ENCODE measurements at places on chromosomes 7 and 10.

DNA sequence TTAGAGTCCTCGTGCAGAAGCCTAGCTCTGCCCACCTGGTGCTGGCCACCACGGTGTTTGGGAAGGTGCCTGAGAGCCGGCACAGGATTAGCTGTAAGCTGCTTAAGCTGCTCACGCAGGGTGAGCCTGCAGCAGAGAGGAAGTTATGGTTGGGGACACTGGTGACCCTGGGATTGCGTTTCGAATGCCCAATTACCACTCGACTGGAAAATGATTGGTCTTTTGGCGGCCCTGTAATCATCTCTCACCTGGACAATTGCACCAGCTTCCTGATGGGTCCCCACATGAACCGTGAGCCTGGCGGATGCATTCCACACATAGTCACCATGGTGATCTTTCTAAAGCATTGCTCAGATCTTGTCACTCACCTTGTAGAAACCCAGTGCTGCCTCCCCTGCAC, 442.3 kb upstream of the ZMIZ1 start:
- DNase-seq: no peak

DNA sequence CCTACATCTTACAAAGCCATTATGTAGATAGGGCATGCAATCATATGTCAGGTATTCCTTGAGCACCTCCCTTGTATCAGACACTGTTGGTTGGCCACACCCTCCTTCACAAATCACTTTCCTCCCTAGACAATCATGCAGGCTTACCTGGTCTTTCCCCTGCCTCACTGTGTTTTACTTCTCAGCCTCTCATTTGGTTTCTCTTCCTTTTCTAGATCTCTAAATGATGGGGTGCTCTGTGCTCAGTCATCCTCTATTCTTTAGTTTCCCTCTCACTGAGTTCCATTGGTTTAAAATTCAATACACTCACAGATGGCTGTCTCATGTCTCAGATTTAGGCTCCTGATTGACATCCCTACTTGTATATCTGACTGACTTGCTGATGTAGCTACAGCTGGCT, 31.4 kb downstream of the ANK3 start:
- DNase-seq: no peak

GRCh38 chr10:95388539-95388938, 97.7 kb upstream of the PDLIM1 start:
- no peak for DNase-seq

- DNase-seq: no peak
Measured at GRCh38 chr10:81548160-81548559, 326.8 kb upstream of the NRG3 start.

GRCh38 chr7:122676466-122676865, 22.5 kb downstream of the RNF133 start:
- no peak for DNase-seq

DNA sequence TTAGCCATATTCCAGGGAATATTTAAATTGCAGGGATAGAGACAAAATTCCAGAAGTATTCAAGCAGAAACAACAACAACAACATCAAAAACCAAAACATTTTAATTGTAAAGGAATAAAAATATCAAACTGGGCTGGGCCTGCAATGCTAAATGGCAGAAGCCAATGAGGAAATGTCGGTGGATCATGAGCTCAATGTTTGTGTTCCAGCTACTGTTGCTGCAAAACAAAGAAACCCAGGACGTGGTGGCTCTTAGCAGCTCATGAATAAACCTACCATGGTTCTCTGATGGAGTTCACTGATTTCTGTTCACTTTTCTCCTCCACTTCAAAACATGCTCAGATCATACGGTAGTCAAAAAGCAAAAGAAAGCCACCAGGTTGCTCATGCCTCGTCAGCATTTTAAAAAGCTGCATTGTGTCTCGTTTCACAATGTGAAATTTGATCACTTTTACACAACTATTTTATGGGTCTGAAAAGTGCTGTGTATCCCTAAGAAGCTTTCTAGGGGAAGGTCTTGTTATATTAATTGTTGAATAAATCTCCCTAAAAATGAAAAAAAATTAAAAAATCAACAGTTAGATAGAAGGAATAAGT, 54.0 kb downstream of the ASNS start:
- DNase-seq: no peak

DNA sequence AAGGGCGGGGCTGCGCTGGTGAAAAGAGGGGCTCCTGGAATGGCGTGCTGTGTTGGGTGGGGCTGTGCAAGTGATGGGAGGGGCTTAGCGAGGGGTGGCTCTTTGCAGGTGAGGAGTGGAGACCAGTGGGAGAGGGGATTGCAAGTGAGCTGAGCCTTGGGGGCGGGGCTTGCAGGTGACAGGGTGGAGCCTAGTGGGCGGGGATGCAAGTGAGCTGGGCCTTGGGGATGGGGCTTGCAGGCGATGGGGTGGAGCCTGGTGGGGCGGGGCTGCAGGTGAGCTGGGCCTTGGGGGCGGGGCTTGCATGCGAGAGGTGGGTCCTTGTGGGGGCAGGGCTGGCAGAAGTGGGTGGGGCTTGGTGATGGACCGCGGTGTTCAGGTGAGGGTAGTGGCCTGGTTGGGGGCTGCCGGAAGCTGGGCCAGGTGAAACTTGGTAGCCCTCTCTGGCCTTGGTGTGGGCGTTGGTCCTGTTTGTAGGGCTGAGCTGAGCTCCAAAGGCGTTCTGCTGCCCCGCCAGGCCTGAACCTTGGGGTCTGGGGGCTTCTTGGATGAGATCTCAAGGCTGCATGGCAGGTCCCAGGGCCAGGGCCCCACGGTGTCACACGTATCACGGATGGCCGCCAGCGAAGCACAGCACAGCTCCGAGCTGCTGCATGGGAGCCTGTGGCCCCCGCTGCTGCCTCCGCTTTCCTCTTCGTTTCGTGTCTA, 743 bp upstream of the PITRM1 start:
- no peak for DNase-seq

- DNase-seq: no peak
Measured at GRCh38 chr7:152667958-152668357, 8.0 kb downstream of the XRCC2 start.

DNA sequence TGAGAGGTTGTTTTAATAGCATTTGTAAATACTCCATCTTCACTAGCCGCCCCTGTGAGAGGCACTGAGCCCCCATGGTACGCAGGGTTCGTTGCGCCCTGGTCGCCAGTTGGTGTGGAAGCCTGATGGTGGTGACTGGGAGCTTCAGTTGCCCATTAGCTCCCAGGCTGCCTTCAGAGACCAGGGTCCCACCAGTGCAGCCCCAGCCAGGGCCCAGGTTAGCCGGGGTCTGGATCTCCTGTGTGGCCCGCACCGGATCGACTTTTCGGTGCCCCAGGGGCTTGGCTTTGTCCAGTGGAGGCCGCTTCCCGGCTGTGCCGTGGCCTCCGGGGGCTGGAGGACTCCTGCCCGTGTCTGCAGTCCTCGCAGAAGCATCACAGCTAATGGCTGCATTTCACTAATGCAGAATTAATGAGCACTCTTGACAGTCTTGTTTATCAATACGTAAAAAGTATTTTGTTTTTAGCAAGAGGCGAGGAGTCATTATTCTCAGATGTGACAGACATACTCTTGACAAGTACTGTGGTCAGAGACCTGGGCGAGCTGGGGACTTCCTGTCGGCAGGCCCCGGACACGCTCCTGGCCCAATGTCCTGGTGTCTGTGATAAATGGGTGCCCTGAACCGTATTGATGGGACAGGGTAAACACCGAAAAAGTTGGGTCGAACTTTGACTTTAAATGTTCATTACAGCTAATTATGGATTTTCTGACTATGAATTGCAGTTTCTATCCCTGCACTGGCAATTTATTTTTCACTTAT, 99.8 kb downstream of the NKX6-2 start:
- DNase-seq: peak; percentile 24

DNA sequence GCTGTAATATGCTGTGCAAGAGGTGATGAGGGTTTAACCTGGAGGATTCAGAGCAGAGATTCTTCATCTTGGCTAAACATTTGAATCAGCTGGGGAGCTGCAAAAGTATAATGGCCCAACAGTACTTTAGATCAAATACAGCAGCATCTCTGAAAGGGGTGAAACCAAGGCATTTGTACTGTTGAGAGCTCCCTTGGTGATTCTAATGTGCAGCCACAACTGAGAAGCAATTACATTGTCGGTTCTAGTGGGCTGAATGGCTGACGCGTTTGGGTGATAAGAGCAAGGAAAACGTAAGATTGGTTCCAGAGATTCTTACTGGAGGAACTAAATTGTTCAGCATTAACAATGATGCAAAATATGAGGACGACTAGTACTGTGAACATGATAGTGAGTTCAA, 269.7 kb downstream of the AGMO start:
- no peak for DNase-seq

DNA sequence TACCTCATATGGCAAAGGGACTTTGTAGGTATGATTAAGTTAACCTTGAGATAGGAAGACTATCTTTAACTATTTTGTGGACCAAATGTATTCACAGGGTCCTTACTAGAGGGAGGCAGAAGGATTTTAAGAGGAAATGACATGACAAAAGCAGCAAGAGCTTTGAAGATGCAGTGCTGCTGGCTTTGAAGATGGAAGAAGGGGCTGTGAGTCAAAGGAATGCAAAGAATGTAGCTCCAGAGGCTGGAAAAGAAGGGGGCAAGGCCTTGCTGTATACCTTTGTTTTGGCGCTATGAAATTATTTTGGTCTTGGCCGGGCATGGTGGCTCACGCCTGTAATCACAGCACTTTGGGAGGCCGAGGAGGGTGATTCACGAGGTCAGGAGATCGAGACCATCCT, 3.2 kb upstream of the NRBF2 start:
- no peak for DNase-seq

DNA sequence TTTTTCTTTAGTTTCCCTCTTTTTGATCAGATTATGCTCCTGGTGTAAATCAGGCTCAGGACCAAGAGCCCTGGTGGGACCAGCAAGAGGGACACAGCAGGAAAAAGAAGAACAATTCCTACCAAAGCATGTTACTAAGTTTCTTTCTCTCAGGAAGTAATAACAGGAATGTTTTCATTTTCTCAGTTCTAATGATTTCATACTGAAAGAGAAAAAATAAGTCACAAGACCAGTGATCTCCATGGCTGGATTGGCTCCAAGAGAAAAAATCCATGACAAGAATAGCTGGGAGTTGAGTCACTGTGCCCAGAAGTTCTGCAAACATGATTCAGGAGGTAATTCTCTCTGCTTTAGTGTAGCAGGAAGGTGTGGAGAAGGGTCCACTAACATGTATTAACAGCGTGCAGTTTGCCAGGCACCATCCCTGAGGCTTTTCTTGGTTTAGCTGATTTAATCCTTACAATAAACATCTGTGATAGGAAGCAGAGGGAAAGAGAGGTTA, 23.8 kb upstream of the IFIT2 start:
- no peak for DNase-seq

DNA sequence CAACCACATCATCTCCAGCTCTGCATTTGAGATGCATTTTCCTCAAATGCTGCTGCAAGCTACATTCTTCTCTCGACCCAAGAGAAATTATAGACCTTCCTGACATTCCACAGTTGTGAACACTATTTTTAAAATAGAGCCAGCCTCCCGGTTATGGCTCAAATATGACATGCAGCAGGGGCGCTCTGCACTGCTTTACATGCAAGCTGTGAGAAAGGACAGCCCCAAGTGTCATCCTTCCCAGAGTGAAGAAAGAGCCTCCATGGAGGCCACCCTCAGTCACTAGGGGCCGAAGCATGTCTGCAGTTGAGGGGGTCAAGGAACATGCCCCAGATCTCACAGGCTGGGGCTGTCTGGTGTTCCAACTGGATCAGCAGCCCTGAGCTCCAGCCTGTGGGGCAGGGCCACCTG, 63.9 kb upstream of the CHST15 start:
- DNase-seq: no peak

- no peak for DNase-seq
Measured at GRCh38 chr7:142866361-142867096, 11.7 kb downstream of the EPHB6 start.

DNA sequence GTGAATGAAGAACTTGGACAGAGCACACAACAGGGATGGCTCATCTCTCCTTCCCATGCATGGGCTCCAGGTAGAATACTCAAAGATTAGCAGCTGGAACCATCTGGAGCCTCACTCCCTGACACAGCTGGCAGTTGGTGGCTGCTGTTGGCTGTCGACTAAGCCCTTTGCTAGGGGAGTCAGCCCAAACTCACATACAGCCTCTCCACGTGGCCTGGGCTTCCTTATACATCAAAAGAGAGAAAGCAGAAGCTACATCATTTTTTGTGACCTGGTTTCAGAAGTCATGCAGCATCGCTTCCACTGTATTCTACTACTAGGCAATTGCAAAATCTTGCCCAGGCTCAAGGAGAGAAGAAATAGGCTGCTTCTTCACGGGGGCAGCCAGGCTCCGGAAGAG, 24.4 kb downstream of the ASNS start:
- no peak for DNase-seq

DNA sequence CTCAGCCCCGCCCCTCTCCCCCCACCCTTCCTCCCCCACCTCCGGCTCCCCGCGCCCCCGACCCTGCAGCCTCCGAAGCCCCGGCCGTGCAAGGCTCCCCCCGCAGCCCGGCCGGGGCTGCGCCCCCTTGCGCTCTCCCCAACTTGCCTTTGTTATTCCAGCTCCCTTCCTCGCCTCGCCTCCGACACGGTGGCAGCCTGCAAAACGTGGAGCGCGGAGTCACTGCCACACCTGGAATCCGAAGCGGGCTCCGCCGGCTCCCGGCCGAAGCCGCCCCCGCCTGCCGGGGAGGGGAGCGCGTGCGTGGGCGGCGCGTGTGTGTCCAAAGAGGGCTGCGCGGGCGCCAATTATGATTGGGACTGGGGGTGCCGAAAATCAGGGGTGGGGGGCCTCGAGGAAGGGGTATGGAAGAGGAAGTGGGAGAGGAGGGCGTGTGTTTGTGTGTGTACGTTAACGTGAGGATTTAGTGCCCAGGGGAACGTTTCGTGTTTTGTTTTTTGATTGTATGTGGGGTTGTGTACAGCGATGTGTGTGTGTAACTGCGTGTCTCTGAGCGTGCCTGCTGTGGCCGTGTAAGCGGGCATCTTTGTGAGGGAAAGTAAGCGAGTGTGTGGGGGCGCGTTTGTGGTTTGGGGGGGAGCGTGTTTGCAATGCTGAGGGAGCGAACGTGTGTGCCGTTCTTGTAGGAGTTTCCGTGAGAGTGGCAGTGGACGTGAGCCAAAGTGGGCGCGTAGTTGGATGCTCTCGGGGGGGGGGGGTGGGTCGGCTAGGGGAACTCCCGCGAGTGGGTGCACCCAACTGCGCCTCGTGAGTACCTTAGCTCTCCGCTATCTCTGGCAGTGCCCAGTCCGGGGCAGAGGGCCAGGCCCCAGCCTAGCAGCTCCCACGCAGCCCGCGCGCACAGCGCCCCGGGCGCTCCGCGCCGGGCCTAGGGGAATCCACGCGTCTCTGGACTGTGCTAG, 1.2 kb upstream of the ZMIZ1 start:
- DNase-seq: peak; percentile 98

GRCh38 chr7:131455546-131455945, 100.9 kb downstream of the PODXL start:
- DNase-seq: no peak

- DNase-seq: no peak
Measured at GRCh38 chr10:30160271-30160982, 101.0 kb upstream of the JCAD start.

DNA sequence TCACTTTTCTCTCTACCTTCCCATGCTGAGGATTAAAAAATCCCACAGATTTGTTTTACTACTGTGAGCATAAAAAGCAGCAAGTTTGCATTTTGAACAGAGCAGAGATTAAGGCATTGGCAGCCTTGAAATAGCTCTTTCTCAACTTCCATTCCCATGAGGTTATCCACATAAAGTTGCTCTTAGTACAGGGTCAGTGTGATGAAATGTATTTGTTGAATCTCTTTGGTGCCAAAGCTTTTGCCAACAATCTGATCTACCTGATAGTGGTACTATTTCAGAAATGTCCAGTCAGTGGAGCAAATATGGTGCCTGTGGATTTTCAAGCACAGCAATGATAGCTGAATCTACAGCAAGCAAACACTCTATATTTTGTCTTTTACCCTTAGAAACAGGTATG, 254.8 kb downstream of the INHBA start:
- no peak for DNase-seq
